Hematopoietic multipotent progenitor cell treated with erythropoietin and hydrocortisone succinate and interleukin-3 and kit ligand, for 4 days (in vitro differentiated cells): ENCODE measurements at places on chromosomes 7 and 10.

- no peak for DNase-seq
Observed at GRCh38 chr10:21515361-21516241, 9.9 kb downstream of the SKIDA1 start.

DNA sequence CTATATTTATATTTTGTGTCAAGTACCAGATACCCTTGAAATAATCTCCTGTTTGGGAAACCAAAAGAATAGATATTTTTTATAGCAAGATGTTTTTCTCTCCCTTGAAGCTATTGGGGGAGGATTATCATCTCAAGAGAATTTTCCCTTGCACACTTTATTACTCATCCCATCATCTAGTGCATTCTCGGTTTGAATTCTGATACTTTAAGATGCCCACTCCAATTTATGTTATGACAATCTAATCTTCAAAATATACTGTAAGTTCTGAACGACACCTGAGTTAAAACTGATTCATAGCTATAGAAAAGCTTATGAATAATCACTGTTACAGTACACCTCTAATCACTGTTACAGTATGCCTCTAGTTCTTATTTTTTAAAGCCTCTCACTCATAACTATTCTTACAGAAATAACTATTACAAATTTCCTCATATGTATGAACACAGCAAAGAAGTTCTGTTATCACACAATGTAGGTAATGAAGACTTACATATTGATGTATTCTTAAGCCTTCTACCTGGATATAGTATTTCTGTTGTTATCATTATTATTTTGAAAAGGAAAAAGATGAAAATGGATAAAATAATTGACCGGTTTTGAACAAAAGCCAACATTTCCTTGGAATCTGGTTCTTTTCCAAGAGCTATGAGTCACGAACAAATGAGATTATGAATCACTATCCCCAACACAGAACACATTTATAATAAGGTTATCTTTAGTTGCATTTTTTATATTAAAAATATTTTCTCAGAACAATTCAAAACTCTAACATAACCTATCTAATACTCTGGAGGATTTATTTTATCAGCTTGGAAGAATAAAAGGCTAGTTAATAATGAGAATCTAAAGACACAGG lies 72.3 kb upstream of the FAM13C start:
- DNase-seq: no peak

DNA sequence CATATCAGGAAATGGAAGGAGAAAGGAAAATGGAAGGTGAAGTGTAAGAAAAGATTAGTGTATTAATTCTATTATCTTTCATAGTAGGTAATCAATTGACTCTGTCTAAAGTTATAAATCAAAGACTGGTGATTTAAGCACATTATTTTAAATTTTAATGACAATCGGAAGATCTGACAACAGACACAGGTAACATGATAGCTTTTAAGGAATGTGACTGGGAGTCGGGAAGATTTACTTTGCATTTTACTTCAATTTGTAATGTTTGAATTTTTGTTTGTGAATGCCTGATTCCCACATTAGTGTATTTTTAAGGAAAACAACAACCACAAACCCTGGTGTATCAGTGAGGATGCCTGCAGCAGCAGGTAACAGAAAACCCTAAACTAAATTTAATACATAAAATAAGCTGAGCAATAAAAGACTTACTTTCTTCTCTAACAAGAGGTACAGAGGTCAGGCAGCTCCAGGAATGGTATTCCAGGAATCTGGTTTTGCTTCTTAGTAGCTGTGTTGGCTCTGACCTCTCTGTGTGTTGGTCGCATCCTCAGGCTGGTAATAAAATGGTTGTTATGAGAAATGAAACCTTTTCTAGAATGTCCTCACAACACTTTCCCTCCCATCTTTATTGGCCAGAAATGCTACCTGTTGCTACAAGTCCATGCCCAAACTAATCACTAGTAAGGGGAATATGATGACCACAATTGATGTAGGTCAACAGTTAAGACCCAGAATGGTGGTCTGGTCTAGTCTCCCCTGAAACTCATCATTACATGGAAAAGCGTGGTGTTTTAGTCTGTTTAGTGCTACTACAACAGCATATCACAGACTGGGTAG lies 12.2 kb downstream of the DNAJB9 start:
- no peak for DNase-seq

DNA sequence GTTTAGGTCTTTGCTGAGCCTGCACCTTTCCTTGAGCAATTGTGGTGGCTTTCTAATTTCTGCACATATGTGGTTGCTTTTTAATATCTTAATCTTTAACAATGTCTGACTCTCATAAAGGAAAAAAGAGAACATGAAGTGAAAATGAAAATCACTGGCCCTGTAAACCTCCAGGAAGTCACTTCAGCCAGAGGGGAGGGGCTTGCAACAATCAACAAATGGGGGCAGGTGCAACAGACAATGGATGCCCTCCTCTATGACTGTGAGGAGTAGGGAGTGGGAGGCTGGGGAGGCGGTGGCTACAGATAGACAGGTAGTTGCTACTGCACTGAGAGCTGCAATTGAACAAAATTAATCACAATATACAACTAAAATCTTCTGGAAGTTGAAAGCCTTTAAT lies 1377.4 kb downstream of the XPNPEP1 start:
- no peak for DNase-seq

DNA sequence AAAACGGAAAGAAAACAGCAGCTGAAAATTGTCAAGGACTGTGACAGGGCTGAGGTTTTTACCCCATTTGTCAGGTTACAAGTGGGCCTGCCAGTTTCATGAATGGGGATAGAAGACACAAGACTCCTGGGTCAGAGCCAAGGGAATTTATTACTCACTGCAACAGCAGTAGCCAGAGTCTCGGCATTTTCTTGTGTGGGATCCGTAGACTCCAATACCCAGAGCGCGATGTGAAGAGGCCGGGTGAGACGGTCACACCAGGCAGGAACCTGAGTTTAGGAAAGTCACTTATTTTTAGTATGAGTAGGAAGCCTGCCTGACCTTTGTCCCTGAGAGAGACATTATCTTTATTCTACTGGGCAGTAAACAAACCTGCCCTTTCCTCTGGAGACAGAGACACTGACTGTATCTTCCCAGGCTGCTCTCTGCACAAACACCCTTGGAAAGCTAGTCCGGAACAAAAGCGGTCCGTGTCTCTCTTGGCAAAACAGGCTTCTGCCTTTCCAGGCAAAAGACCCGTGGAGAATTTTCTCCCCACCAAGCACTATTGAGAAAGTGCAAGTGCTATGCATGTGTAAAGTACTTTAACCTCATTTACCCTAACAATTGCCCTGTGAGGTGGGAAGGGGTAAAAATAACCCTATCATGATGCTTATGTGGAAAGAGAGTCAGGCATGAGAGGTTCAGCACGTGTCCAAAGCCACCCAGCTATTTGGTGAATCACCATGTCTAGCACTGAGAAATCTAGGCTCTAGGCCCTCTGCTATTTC lies 58.4 kb downstream of the JCAD start:
- DNase-seq: no peak

- DNase-seq: no peak
Observed at GRCh38 chr10:16942381-16943078, 125.3 kb upstream of the RSU1 start.
